Neural progenitor cell (in vitro differentiated cells): ENCODE measurements at places on chromosomes 16 and 17. TPM values are rescaled to one million over a fixed set of nuclear protein-coding genes. Genes with fewer than 3 reads are reported as not detected.

The ITGB4 gene
- total RNA-seq, result 1.1 TPM in 1 of 2 replicates, not detected in the other

The ACAP1 gene
- 0.65 and 2.7 TPM in 2 replicates for total RNA-seq

The ACSM2A gene
- total RNA-seq, result not detected in 2 replicates

The SLC5A11 gene
- total RNA-seq, result 0.09 TPM in 1 of 2 replicates, not detected in the other

The CBX2 gene
- total RNA-seq, result 53.5 and 155 TPM in 2 replicates

The NUBP1 gene
- total RNA-seq, result 21.6 and 22.8 TPM in 2 replicates

The CD300C gene
- not detected in 2 replicates for total RNA-seq

The NOG gene
- total RNA-seq, result 0.34 and 2.4 TPM in 2 replicates

The PGS1 gene
- total RNA-seq, result 45.2 and 65.7 TPM in 2 replicates

The SARM1 gene
- 3.1 and 5.5 TPM in 2 replicates for total RNA-seq
